ENCODE measurements at places on chromosomes 12 and 14.

- ATAC-seq, result no peak
Measured at GRCh38 chr12:88227871-88228270, 85.8 kb downstream of the TMTC3 start.

GRCh38 chr14:39376667-39377403 is 55.4 kb downstream of the FBXO33 start:
- ATAC-seq, result no peak

DNA sequence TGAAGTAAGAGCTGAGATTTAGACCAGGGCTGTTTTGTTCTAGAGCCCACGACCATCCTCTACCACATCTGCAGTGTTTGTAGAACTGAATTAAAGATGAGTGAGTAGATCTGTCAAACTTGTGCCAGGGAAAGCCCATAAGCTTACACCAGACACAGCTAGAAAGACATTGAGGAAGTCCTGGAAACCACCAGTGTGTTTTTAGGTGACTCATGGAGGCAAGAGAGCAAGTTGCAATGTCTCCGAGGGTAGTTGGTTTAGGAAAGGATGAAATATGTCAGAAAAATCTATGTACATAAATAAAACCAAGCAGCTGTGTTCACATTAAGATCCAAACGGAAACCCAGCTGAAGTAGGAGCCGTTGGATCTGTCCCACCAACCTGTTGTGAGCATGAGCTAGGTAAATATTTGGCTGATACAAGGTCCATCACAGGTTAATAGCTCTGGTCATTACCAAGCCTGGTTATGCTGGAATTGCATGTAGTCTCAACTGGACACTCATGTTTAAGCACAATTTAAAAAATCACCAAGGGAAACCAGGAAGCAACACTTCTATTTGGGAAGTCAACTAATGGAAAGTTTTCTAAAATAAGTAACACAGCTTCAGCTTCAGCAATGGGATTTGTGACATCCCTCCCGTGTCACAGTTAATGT is 49.9 kb upstream of the PLEKHG3 start:
- no peak for ATAC-seq

GRCh38 chr12:3717283-3717898 is 35.5 kb downstream of the CRACR2A start:
- no peak for ATAC-seq

DNA sequence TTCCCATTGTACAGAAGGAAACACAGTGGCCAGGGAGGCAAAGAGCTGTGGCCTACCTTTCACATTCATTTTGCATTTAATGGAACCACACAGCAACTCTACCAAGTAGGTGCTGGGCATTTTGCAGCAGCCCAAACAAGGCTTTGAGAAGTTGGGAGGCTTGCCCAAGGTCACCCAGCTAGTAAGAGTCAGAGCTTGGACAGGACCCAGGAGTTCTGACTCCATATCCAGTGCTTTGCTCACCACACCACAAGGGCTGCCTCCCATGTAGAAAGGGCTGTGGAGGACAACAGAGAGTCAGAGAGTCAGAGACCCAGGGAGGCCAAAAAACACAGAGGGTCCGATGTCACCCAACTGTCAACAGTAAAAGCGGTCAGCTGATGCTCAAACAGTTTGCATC is 400.2 kb downstream of the BCL11B start:
- no peak for ATAC-seq

DNA sequence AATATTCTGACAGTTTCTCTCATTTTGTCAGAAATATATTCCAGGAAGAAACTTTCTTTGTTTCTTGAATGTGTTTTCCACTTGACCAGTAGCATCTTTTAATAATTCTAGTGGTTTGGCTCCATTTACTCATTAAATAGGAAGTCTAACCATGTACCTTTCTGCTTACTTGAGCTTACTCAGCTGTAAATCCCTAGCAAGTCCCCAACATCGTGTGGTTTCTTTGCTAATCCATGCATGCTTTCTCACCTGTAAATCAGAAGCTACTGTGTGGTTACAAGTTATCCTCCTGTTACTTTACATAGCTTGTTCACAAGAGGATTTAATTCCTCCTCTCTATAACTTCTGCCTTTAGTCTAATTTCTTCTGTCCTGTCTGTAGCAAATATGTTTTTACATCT is 227.7 kb downstream of the FSCB start:
- ATAC-seq, result no peak

DNA sequence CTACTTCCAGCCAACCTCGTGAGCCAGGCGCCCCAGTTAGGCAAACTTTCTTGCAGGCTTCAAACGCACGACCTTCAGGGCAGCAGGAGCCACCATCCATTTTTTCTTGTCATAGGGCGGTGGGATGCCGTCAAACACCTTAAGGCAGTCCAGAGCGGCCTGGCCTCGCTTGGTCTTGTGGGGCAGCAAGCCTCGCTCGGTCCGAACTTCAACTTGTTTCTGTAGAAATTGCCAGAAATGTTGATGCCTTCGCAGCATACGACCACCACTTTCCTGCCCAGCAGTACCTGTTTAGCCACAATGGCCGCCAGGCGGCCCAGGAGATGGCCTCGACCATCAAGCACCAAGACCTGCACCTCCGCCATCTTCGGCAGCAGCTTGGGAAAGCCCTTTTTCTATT is 474.7 kb downstream of the MDGA2 start:
- no peak for ATAC-seq

DNA sequence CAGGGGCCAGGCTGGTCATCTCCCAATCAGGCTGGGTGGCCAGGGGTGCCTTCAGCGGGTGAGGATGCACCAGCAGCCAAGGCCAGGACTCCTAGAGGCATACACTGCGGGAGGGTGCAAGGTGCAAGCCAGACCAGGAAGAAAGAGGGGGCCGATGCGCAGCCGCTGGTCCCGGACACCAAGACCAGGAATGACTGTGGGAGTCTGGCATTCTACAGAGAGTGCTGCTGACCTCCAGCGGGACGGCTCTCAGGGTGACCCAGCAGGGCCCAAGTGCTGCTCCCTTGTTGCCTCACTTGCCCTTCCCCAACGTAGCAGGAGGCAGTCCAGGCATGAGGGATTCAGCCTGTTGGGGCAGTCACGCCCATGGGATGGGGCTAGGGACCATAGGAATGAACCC is 35.8 kb downstream of the DEGS2 start:
- ATAC-seq, result no peak

- peak; percentile 95 for ATAC-seq
Measured at GRCh38 chr14:100213956-100214769, 24.8 kb upstream of the YY1 start.

DNA sequence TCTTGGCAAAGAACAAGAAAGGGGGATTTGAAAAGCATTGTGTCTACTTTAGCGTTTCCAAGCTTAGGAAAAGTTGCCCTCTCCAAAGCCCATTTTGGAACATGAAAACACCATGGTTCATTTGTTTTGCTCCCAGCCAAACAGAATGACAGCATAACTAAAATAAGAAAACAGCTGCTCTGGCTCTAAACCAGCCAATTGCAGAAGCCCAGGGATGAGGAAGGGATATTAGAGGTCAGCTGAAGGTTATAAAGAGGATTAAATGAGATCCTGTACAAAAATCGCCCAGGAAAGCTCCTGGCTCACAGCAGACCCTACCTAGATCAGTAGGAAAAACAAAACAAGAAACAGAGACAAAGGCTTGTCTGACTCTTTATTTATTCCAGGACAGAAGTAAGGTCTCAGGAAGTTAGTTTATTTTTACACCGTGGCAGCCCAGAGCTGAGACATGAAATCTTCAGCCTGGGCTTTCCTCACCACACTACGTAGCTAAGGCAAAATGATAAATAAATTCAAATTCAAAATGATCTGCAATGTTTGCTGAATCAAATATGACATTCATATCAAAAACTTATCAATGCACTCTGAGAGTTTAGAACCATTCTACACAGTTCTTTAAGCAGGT is 25.9 kb downstream of the SPX start:
- ATAC-seq, result no peak

DNA sequence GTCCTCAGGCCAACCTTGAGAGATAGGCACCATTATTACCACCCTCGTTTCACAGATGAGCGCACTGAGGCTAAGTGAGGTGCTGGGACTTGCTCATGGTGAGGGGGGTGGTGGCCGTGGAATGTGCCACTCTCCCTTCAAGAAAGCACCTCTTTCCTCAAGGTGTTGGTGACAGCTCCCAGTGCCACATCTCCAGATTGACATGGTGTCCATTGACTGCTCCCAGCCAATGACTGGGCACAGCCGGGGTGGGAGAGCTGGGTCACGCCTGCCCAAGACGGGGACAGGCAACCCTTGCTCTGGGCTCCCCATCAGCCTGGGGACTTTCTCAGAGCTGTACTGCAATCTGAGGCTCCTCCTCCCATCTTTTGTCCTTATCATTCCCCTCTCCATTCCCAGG is 21.0 kb upstream of the MYL2 start:
- no peak for ATAC-seq

- no peak for ATAC-seq
Measured at GRCh38 chr12:43044241-43044640, 454.7 kb upstream of the PRICKLE1 start.

DNA sequence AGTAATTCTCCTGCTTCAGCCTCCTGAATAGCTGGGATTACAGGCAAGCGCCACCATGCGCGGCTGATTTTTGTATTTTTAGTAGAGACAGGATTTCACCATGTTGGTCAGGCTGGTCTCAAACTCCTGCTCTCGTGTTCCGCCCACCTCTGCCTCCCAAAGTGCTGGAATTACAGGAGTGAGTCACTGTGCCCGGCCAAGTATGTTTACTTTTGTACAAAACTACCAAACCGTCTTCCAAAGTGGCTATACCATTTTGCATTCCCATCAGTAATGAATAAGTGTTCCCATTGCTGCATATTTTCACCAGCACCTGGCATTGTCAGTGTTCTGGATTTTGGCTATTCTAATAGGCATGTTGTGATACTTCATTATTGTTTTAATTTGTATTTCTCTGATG is 8.4 kb upstream of the KRT6A start:
- no peak for ATAC-seq

- no peak for ATAC-seq
Measured at GRCh38 chr14:29913566-29913965, 14.1 kb downstream of the PRKD1 start.

DNA sequence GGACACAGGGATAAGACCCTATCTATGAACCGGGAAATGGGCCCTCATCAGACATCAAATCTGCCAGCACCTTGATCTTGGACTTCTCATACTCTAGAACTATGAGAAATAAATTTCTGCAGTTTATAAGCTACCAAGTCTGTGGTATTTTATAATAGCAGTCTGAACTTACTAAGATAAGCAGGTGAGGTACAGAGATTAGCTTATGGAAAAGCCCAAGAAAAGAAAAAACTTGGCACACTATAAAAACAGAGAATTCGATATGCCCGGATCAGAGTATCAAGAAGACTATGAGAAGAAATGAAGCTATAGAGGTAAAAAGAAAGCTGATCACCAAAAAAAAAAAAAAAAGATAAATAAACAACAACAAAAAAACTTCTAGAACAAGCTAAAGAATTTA is 52.6 kb downstream of the EEA1 start:
- no peak for ATAC-seq

DNA sequence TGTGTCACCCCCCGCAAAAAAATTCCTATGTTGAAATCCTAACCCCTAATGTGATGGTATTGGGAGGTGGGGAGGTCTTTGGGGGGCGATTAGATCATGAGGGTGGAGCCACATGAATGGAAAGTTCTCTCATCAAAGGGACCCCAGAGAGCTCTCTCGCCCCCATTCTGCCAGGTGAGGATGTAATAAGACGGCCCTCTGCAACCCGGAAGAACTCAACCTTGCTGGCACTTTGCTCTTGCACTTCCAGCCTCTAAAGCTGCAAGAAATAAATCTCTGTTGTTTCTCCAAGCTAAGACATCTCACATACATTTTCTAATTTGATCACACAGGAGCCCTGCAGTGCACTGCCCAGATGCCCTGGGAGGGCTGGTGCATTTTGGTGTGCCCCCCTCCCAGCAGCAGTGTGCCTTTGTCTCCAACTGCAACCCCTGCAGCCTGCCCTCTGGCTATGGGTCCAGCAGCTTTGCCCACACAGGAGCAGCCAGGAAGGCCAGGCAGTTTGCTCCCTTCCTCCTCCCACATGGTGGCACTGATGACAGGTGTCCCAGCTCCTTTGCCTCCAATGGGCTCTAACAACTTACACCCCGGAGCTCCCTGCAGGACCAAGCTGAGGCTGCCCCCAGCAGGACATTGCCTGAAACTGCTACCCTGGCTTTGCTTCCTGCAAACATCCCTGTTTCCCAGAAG is 59.3 kb downstream of the C14orf132 start:
- peak; percentile 40 for ATAC-seq

DNA sequence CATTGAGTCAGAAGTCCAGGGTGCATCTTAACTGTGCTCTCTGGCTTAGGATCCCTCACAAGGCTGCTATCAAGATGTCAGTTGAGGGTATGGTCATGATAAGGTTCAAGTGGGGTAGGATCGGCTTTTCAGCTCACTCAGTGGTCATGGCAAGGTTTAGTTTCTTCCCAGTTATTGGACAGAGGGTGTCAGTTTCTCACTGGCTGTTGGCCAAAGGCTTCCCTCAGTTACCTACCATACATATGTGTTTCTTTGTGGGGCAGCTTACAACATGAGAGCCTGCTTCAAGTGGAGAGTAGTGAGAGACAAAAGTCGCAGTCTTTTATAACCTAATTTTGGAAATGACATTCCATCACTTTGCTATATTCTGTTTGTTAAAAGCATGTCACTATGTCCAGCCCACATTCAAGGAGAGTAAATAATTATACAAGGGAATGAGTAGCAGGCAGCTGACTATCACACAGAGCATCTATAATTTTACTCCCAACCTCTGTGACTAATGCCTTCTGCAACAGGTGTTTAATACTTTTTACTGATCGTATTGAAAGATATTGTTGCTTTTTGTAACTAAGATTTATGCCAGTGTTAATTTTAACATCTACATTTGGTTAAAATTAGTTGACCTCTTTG is 572.8 kb upstream of the FBXO33 start:
- no peak for ATAC-seq

DNA sequence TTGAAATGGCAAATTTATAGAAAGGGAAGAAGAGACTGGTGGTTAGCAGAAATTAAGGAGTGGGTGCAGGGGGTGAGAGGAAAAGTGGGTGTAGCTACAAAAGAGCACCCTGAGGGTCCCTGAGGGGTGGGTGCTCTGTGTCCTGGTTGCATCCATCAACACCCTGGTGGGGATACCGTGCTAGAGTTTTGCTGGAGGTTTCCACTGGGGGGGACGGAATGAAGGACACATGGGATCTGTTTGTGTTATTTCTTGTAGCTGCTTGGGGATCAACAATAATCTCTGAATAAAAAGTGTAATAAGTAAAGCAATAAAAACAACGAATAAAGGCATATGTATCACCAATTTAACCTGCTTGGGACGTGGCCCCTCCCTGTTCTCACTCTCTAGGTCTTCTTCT is 175.3 kb downstream of the KIF26A start:
- no peak for ATAC-seq

GRCh38 chr12:42785944-42786343 is 196.4 kb upstream of the PRICKLE1 start:
- no peak for ATAC-seq

- no peak for ATAC-seq
Measured at GRCh38 chr12:115450017-115450416, 766.0 kb upstream of the TBX3 start.
